ENCODE measurements at places on chromosomes 3 and 15.

DNA sequence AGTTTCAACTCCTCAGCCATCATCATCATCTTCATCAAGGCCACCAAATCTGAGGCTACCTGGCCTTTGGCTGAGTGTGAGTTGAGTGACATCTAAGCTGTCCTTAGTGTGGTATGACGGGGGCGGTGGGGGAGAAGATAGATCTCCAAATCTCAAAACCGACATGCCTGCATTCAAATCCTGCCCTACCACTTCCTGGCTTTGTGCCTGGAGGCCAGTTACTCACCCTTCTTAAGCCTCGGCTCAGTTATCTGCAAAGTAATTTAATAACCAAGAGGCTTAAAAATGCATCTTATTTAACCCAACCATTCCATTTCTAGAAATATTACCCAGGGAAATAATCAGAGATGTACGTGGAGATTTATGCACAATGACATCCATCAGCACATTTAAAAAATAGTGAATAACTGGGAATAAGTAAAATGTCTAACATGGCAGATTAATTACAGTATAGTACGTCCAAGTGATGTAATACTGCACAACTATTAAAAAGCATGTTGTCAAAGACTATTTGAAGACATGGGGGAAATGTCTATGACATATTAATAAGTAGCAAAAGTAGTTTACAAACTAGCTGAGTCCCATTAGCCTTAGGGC, 167.4 kb downstream of the NTRK3 start:
- peak; percentile 72 for DNase-seq

DNA sequence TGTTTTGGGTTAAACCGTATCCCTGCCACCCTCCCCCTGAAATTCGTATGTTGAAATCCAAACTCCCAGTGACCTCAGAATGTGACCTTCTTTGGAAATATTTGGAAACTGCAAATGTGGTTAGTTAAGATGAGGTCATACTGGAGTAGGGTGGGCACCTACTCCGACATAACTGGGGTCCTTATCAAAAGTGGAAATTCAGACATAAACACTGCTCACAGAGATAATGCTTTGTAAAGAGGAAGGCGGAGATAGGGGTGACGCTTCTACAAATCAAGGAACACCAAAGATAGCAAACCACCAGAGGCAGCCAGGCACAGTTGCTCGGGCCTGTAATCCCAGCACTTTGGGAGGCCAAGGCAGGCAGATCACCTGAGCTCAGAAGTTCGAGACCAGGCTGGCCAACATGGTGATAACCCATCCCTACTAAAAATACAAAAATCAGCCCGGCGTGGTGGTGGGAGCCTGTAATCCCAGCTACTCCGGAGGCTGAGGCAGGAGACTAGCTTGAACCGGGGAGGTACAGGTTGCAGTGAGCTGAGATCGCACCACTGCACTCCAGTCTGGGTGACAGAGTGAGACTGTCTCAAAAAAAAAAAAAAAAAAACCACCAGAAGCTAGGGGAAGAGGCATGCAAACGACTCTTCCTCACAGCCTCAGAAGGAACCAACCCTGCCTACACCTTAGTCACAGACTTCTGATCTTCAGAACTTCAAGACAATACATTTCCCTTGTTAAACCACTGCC, 51.1 kb upstream of the CHD2 start:
- DNase-seq: no peak

- no peak for DNase-seq
Observed at GRCh38 chr3:34020170-34020569, 221.7 kb downstream of the PDCD6IP start.

DNA sequence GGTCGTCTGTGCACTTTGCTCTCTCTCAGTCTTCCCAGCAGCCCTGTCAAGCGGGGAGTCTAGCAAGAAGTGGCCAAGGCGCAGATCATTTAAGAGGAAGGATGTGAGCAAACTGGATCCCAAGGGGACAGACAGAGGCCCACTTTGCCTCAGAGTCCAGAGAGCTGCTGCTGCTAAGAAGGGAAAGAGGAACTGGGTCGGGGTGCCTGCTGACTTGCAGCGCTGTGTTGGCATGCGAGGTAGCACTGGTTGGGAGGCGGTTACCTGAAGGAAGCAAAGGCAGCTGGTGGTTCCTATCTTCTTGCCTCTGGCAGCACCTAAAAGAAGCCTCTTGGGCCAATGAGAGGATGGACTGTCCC, 28.1 kb downstream of the SMAD3 start:
- no peak for DNase-seq

- no peak for DNase-seq
Observed at GRCh38 chr3:108757404-108757982, at the start of gene RETNLB. TSS of gene RETNLB (minus strand) at chr3:108757410. CDS start at chr3:108757185, 225 bp downstream.

GRCh38 chr3:32121137-32121536, 14.7 kb downstream of the GPD1L start:
- no peak for DNase-seq

GRCh38 chr3:82033186-82033585, 271.7 kb upstream of the GBE1 start:
- no peak for DNase-seq

DNA sequence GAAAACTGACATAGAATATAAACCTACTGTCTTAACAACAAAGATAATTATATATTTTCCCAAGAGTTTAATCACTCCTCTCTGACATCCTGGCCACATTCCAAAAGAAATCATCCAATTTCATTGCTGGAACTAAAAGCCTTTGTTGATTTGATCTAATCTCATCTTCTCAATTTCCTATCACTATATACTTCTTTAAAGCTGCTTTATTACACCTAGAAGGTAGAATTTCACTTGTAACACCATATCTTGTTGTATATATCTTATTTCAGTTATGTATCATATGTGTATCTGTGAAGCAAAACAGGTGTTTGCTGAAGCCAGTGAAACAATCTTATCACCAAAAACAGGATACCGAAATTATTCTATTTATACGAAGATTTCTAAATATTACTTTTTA, 740.2 kb downstream of the ROBO1 start:
- DNase-seq: no peak

DNA sequence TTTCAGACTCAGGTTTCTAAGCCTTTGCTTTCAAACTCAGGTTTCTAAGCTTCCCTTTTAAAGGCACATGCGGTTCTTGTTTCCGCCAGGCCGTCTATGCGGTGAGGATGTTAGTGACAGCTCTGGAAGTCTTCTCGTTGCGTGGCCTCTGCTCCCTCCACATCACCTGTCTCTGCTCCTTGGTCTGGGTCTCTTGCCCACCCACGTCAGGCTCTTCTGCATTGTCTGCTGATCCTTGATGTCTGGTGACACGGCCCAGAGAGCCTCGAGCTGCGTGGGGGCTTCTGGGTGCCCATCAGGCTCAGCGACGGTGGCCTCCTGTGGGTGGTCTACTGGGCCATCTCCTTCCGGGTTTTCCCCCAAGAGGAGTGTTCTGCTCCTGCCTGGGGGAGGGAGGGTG, 30.5 kb downstream of the KLF13 start:
- no peak for DNase-seq

GRCh38 chr3:168048414-168049330, 47.1 kb downstream of the GOLIM4 start:
- peak; percentile 12 for DNase-seq

- no peak for DNase-seq
Observed at GRCh38 chr15:93291380-93291779, 202.4 kb upstream of the RGMA start.

GRCh38 chr3:179687967-179688535, 35.2 kb downstream of the USP13 start:
- no peak for DNase-seq

- DNase-seq: no peak
Observed at GRCh38 chr15:75215107-75216004, 13.7 kb downstream of the C15orf39 start.

DNA sequence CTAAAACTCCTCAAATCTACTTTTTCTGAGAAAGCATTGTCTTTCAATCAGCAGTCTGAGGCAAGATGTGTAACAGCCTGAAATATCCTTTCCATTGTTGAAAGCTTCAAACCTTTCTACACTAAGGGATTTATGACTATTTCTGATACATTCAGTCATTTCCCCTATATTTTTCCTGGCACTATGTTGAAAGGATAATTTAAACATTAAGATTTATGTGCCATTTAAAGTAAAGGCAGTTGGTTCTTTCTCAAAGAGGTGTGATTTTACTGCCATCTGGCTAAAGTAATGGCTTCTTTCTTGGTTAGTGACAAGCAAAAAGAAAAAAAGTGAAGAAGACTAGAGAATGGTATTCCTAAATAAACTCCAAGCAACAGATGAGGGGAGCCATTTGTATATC, 249.6 kb upstream of the COL8A1 start:
- no peak for DNase-seq

- peak; percentile 73 for DNase-seq
Observed at GRCh38 chr3:64530434-64531049, 157.3 kb downstream of the ADAMTS9 start.

GRCh38 chr3:94626573-94626972, 563.7 kb downstream of the NSUN3 start:
- no peak for DNase-seq

DNA sequence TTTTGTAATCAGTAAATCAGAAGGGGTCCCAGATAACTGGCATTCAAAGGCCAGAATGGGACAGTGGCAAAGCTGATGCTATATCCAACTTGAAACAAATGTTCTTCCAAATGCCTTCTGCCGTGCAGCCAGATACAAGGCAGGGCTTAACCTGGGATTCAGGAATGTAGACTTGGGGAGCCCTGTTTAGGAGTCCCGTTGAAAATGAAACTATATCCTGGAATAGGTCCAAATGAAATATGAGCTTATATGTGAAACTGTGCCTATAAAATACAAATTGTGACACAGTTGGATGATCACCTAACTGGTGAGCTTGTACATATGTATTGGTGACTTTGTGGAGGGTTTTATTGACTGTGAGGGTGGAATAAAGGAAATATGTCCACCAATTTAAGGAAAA, 28.7 kb downstream of the FRMD4B start:
- no peak for DNase-seq

DNA sequence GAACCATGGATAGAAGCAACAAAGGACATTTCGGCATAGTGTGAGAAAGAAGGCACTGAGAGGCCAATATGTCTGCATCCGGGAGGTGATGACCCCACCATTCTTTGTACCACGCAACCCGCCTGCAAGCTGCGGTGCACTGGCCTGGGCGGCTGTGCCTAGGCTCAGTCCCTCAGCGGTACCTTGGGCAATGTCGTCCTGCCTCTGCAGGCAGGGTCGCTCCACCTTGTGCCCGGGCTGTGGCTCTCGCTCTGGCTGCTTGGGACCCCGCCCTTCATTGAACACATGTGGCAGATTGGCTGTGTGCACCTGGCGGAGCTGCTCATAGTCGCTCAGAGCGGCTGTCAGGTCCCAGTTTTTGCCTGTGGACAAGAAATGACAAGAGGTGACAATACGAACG, 243.2 kb downstream of the KLF13 start:
- DNase-seq: no peak

- peak; percentile 78 for DNase-seq
Observed at GRCh38 chr3:24680214-24680967, 185.7 kb upstream of the THRB start.

DNA sequence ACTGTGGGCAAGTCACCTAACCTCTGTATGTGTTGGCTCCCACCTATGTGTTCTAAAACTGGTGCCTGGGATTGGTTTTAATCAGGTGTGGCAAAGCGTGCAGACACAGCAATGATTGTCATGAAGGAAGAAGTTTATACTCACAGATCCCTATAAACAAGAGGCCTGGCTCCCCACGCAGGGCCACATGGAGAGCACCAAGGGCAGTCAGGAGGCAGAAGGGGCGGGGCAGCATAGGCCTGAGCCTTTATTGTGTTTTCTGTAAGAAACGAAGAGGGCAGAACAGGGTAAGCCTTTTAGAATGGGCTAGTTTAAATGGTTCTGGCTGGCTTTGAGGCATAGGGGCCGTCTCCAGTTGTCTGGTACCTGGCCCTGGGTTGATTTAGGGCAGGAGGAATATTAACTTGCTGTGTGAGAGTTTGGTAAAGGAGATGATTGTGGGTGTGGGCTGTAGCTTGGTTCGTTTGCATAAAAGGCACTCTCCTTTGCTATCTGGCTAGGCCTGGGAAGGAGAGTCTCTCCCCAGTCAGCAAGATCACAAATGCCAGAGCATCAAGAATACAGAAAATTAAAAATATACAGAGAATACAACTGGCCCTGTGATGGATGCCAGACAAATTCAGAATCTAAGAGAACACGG, 2.2 kb upstream of the FBXW12 start:
- DNase-seq: no peak

DNA sequence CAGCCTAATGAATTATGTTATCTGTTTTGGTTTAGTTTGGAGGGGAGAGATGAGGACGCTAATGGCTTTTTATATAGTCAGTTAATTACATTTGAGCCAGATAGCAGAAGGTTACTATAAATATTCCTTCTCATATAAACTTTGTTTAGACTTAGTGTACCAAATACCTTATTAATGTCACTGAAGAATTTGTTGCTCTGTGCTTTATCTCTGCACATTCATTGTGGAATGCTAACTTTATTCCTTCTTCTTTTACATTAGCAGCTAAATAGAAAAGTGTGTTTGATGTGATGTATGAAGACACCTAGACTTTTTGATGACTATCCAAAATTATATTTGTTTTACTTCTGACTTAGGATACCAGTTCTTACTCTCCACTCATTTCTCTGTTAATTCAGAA, 105.2 kb downstream of the EPHA3 start:
- no peak for DNase-seq

DNA sequence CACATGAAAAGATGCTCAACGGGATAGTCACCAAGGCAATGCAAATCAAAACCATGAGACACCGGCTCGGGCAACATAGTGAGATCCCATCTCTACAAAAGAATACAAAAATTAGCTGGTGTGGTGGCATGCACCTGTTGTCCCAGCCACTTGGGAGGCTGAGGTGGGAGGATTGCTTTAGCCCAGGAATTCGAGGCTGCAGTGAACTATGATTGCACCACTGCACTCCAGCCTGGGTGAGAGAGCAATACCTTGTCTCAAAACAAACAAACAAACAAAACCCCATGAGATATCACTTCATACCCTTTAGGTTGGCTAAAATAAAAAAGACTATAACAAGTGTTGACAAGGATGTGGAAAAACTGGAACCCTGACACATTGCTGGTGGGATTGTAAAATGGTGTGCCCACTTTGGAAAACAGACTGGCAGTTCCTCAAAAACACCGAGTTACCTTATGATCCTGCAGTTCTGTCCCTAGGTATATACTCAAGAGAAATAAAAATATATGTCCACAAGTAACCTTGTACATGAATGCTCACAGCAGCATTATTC, 3.8 kb upstream of the PPARG start:
- no peak for DNase-seq

GRCh38 chr3:118808723-118809122, 225.9 kb downstream of the IGSF11 start:
- peak; percentile 27 for DNase-seq

- peak; percentile 96 for DNase-seq
Observed at GRCh38 chr15:55907797-55908196, 85.6 kb downstream of the NEDD4 start.

DNA sequence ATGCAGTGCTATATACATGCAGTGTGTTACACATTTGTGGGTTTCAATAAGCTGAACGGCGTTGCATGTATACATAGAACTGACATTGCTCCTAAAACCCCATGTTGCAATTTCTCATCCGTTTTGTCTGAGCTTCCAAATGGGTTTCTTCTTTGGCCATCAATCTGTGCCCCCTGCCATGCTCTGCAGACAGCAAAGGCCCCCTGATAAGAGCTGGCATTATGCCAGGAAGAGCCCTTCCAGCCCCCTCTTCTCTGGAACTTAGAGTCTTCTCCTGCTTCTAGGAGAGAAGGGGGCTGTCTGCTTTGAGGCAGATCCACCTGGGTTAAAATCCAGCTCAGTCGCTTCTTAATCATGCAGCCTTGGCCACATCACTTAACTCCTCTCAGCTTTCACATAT, 254.0 kb downstream of the SLCO3A1 start:
- no peak for DNase-seq

- DNase-seq: peak; percentile 81
Observed at GRCh38 chr15:76431971-76432370, 95.4 kb downstream of the ISL2 start.

Data from astrocyte of the hippocampus (primary cell).